ENCODE measurements at places on chromosomes 11 and 22. TPM values are rescaled to one million over a fixed set of nuclear protein-coding genes. Genes with fewer than 3 reads are reported as not detected.
A peak's percentile ranks its signal among the peaks of the same experiment; 100 is the strongest.

GRCh38 chr11:93407777-93408401, 77.3 kb downstream of the DEUP1 start:
- no peak for DNase-seq

GRCh38 chr11:113470233-113470632, 5.0 kb downstream of the DRD2 start:
- DNase-seq = no peak

GRCh38 chr11:96149743-96150555, 193.0 kb downstream of the MAML2 start:
- DNase-seq = no peak

GRCh38 chr11:123056835-123057491, 5.0 kb downstream of the HSPA8 start:
- DNase-seq = peak; percentile 49

DNA sequence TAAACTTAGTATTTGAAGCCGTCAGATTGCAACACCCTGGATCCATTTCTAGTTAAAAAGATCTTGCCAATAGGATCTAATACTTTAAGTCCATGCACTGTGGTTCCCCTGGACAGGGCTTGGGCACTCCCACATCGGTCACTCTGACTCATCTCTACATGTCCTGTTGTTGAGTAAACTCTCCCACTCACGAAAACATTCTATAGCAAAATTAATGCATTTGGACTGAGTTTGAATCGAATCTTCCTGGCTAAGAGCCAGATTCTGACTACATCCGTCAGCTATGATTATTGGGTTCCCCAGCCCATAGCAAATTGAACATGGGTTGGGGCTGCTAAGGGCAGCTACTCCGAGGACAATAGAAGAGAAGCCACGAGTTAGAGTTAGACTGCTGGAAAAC, 182.1 kb upstream of the SORL1-AS1 start:
- DNase-seq = no peak

GRCh38 chr22:46262449-46263215, 511 bp downstream of the PKDREJ start:
- no peak for DNase-seq

DNA sequence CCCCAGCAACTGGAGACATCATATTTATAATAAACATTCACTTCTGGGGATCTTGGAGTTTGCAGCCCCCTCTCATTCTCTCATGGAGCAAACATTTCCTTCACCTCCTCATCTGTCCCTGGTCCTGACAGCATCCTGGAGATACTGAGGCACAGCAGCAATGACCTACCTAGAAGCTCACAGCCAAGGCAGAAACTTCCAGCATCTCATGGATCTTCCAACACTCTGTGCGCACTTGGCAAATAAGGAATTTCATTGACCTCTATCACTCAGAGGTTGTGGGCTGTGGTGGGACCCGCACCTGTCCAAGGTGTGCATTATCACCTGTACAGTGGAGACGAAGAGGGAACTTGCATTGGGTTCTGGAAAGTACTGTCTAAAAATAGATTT, 109.8 kb downstream of the GGTLC2 start:
- no peak for DNase-seq

DNA sequence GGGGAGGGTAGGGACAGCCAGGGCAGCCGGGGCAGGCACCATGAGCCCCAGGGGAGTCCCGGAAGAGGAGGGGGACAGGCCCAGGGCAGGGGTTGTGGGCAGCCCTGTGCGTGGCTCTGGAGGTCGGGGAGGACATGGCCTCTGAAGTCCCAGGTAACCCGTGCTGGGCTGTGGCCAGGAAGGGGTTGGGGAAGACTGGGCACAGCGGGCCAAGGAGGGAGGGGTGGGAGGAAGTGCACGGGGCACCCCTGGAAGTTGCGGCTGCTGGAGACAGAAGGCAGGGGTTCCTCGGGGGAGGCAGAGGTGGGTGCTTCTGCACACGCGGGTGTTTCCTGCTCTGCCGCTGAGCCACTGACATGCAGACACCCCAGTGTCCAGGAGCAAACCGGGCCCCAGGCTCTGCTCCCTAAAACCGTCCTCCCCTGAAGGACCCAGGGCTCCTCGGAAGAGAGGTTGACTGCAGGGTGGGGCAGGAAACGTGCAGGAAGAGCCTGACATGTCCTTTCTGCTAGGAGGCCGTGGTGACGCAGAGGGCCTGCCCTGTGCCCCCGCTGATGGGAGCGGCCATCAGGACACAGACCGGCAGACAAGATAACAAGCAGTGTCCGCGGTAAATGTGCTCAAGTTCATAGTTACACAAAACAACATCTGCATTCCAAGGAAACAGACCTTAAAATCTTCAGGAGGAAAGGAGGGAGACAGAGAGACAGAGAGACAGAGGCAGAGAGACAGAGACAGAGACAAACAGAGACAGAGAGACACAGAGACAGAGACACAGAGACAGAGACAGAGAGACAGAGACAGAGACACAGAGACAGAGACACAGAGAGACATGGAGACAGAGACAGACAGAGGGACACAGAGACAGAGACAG, 5.7 kb downstream of the TNNI2 start:
- DNase-seq = no peak

GRCh38 chr11:102393272-102393730, 46.3 kb downstream of the BIRC2 start:
- DNase-seq = no peak

DNA sequence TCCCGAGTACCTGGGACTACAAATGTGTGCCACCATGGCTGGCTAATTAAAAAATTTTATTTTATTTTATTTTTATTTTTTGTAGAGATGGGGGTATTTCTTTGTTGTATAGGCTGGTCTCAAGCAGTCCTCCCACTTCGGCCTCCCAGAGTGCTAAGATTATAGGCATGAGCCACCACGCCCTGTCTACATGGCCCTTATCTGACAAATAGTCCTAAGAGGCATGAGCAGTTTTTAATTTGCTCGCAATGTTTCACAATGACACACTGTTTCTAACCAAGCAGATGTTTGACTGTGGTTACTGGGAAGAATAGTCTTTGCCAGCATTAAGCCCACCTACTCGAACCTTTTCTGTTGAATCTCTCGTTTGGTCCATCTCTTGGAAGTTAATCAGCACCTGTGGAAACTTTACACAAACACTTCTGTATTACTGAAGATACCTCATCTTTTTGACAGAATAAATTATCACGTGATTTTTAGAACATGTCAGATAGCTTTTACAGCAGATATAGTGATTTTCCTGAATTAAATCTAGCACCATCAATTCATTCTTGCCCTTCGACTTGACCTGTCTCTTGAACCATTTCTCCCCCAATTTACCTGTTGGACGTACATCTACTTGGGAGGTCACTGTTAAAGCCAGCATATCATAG, 71.4 kb downstream of the MTMR3 start:
- no peak for DNase-seq

GRCh38 chr22:46894081-46894671, 131.7 kb downstream of the TBC1D22A start:
- DNase-seq = peak; percentile 12

- no peak for DNase-seq
Observed at GRCh38 chr11:67393990-67394389, 2.2 kb downstream of the RAD9A start.

- no peak for DNase-seq
Observed at GRCh38 chr11:41102471-41102870, 357.0 kb downstream of the LRRC4C start.

DNA sequence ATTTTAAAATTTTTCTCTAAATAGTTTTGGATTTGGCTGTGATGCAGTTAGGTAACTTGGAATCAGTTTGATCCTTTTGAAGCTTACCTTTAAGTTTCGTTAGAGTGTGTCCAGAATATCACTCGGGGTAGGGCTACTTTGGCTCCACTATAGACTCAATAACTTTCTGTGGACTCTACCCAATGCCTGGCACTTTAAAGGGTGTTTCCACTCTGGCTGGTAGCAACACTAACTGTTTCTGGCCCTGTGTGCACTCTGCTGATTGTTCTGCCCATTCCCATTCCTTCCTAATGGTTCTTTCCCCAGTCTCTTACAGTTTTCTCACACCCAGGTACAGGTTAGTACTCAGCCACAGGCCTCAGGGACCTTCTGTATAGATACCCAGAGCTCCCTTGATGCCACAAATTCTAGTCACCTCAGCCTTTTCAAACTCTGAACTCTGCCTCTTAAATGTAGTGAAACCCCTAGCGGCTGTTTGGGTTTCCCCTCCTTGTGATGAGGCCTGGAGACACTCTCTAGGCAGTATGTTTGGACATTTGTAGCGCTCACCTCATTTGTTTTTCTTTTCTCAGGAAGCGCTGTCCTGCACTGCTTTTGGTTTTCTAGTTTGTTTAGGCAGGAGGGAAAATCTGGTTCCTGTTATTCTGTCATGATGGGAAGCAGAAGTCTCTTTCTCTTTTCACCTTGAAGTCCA, 16.8 kb downstream of the CUL5 start:
- no peak for DNase-seq

DNA sequence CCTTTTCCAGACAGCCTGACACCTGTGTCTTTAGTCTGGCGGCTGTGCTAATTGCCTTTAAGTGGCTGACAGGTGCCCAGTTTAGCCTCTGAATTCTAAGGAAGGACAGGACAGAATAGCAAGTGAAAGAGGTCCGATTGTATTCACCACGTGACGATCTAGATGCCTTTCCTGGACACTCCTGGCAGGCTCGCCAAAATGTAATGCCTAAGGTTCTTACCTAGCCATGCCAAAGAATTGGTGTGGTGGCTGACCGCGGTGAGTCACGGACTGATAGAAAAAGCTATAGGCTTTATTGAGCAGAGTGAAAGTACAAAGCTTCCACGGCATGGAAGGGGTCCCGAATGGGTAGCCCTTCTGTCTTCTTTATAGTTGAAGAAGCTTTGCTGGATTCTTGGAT, 26.7 kb downstream of the ANKRD42 start:
- no peak for DNase-seq

DNA sequence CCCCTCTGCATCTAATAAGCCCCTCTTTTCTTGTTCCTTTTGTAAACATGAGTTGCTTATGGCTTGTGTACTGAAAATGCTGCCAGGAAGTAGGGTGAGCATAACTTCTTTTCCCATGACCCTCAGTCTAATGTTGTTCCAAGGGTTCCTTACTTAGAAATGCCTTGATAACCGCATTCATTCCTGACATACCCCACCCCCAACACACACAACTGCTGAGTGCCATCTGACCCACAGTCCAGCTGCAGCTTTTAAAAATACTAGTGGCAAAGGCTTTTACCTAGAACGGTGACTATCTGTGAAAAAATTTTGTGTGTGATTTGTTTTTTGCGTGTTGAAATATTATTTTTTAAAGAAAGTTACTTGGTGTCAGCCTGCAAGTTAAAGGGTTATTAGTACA, 52.6 kb downstream of the ARHGAP42 start:
- DNase-seq = no peak

DNA sequence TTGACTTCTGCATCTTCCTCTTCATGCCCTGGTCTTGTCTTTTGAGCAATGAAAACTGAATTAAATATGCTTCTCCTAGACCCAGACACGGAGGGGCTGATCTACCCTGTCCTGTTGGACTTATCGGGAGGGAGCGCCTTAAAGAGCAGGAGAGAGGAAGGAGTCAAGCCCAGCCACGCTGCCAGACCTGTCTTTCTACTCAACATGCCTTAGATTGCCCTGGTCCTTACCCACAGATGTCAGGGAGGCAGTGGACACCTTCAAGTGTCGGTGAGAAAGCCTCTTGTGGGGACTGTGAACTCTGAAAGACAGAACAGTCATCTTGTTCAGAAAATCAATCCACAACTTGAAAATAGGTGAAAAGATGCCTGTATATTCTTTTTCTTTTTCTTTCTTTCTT, 61.8 kb downstream of the IRAG1 start:
- DNase-seq = no peak

DNA sequence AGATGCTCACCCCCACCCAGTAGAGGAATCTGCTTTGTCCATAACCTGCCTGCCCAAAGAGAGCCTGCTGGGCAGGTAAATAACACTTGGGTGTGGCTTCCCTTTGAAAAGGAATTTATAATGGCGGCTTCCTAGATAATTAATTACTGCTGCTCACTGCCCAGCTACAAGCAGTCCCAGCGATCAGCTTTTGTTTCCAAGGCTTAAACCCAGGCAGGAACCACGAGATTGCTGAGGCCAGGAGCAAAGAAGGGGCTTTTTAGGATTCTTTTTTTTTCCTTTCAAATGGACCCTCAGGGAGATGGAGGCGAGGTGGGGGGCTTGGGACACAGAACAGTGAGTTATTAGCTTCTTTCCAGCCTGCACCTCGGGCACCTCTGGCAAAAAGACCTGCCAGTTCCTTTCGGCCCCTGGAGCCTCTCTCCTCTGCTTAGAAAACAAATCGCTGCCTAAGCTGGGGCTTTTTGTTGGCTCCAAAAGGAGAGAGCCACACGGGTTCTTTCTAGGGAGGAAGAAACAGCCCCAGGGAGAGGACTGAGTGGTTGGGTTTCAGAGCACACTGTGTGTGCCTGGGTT, 107.2 kb downstream of the TSPAN18 start:
- peak; percentile 58 for DNase-seq

GRCh38 chr22:24994070-24994763, 41.7 kb downstream of the KIAA1671 start:
- no peak for DNase-seq

GRCh38 chr11:117099696-117100095, 1.5 kb upstream of the SIK3 start:
- no peak for DNase-seq

DNA sequence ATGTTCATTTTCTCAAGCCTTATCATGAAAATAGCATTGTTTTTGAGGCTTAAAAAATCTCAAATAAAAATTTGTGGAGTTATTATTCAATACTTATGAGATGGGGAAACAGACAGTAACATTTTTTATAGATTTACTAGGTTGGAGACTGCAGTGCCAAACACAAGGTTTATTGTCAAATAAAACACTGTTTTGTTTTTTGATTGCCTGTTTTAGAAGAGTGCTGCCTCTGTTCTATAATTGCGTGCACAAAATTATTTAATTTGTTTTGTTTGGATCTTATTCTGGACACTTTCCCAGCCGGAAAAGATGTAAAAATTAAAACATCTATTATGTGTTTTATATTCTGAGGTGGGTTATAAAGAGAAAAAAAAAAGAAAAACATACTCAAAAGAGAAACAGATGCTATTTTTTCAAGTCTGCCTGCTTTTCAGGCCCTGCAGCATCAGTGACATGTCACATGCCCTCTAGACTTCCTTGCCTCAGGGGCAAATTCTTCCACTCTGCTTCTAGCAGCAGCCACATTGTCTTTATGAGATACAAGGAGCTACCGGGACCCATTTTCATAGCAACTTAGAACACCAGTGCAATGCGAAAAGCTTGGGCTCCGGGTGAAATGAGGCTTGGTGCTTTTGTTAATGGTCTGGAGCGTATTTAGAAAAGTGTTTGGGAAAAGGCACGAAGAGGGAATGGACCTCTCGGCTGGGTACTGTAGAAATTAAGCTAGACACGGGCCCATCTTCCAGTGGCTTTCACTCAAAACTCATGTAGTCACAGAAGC, 77.5 kb downstream of the EFCAB6 start:
- no peak for DNase-seq

The DNAJB13 gene
- total RNA-seq = 1.8 TPM

The INS gene
- not detected for total RNA-seq

The IL17REL gene
- total RNA-seq = not detected

The FGF4 gene
- total RNA-seq = not detected

The KRTAP5-2 gene
- total RNA-seq = not detected

The CCDC73 gene
- total RNA-seq = not detected

The CRYBB3 gene
- total RNA-seq = not detected

The PVALB gene
- total RNA-seq = not detected

The ZP1 gene
- not detected for total RNA-seq

The NOX4 gene
- not detected for total RNA-seq

The LRRC4C gene
- not detected for total RNA-seq

The BIRC3 gene
- 0.07 TPM for total RNA-seq

The C1QTNF4 gene
- 2.4 TPM for total RNA-seq

The TRIM29 gene
- total RNA-seq = not detected

The KRTAP5-10 gene
- not detected for total RNA-seq

The MAP4K2 gene
- total RNA-seq = 26.6 TPM

Measured in G401 (cell line).